ENCODE measurements at places on chromosomes 4 and X.

GRCh38 chr4:138650929-138651448 lies 364.6 kb upstream of the NOCT start:
- no peak for DNase-seq

DNA sequence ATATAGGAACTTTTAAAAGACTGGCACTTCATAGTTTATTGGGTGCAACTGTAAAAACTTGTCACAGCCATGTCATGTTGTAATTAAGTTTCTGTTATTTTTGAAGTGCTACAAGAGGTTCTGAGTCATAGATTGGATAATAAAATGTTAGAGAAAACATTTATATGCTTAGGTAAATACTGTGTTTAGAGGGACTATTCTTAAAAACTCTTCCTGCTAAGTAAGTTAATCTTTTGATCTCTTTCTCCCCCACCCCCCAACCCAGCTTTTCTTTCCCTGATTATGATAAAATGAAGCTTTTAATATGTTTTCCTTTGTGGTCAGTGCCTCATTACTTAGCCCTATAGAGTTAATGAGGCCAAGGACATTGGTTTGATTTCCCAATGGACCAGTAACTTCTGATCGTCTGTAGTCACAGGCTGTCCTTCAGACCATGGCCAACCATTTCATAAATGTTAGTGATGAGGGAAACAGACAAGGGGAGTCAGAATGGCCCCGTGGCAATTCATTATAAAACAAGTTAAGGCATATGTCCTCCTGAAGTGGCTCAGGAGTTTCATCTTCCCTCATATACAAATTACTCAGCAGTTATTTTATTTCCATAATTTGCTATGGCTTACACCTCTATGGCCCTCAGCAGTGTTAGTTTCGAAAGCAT lies 3.9 kb upstream of the PDLIM5 start:
- no peak for DNase-seq

DNA sequence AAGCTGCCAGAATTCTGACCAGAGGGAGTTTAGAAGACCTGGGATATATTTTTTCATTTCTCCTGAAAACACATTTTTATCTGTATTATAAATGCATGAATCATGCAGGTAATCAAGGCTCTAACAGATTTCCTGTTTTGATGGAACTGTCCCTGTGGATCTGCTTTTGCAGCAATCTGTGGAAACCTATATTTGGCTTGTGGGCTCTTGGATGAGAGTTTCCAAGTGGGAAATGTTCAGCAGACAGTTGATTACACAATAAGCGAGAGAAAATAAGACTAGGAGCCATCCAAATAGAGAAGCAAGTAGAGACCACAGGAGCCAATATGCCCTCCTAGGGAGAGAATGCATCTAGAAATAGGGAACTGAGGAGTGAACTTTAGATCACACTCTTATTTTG lies 105.0 kb downstream of the NDST3 start:
- no peak for DNase-seq

- no peak for DNase-seq
These were observed 14.2 kb upstream of the DCAF4L1 start for GRCh38 chr4:41967392-41967791.

GRCh38 chr4:52164116-52164515 lies 113.0 kb downstream of the SPATA18 start:
- no peak for DNase-seq

GRCh38 chr4:88939697-88940096 lies 117.3 kb downstream of the FAM13A start:
- no peak for DNase-seq

DNA sequence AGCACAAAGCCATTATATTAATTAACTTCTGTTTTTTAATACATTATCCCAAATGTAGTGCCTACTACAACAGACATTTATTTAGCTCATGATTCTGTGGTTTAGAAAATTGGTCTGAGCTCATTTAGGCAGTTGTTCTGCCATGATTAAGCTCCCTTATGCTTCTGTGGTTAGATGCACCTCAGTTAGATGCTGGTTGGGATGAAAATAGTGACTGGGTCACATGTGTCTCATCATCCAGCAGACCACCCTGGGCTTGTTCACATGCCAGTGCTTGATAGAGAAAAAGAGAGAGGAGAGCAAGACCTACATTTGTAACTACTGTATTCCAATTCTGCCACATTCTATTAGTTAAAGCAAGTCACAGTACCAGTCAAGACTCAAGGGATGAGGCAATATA lies 376.4 kb upstream of the GNPDA2 start:
- no peak for DNase-seq

GRCh38 chr4:26782830-26783202 lies 77.8 kb upstream of the STIM2 start:
- DNase-seq: no peak

- no peak for DNase-seq
These were observed 87.0 kb upstream of the TSPAN5 start for GRCh38 chr4:98745366-98745765.

DNA sequence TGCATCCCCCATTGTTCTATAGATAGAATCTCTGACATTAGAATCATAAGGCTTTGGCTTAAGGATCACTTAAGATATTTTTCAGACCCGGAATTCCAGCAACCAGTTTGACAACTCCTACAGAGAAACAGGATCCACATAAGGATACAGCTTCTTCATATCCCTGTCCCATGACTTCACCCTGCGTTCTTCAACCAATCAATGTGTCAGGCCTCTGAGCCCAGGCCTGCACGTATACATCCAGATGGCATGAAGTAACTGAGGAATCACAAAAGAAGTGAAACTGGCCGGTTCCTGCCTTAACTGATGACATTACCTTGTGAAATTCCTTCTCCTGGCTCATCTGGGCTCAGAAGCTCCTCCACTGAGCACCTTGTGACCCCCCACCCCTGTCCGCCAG lies 85.1 kb downstream of the MFAP3L start:
- DNase-seq: no peak

DNA sequence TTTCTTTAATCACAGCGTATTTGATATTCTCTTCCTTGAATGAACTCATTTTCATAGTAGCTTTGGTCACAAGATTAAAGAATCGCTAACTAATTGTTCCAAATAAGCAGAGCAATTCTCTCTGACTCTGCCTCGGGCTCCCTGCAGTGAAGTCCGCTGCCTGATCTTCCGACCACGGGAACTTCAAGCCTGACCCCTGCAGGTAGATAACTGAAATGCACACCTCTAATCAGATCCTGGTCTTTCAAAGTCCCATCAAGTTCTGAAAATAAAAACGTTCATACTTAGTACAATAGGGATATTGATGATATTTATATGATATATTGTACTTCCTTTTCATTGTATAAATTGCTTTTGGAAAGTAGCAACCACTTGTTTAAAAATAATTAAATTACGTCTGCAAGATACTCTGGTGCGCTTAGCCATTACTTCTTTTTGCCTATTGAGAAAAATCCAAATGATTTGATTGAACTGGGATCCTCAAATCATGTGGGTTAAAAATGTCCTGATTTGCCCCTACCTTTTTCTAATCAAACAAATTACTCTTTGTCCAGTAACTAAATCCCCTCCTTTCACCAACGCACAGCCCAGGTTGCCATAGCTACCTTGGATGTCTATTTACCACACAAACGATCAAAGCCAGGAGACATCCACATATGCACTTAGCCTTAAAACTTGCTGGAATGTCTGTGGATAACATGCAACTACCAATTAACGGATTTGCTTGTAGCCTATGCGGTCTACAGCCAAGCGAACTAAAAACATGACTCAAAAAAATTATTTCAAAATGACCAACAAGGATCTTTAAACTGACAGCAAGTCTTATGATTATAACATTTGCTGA lies 4.2 kb downstream of the MID1 start:
- DNase-seq: no peak

DNA sequence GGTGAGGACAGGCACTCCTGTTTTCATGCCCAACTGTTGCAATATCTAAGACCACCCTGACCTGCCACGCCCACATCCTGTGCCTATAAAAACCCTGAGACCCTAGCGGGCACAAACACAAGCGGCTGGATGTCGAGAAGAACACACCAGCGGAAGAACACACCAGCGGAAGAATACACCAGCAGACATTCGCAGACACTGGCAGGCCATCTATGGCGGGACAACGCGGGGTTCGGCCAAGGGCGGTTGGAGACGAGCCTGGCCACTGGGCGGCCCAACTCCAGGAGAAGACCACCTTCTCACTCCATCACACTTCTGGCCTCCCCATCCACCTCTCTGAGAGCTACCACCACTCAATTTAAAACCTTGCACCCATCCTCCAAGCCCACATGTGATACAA lies 361.4 kb downstream of the FAT4 start:
- no peak for DNase-seq

- no peak for DNase-seq
These were observed 51.4 kb upstream of the SCRG1 start for GRCh38 chr4:173450281-173450680.

DNA sequence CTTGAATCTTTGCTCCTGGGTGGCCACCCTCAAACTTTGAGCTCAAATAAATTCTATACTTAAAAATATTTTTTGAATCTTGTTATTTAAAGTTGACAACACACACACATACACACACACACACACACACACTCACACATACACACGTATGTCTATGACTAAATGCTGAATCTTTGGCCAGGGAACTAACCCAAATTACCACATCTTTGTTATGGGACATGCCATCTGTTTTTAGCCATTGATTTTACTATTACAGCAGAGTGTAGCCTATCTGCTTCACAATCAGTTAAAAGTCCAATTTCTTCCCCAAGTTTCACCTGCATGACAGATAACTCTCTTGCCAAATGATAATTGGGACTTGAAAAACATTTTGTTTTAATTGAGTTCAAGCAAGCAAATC lies 45.0 kb upstream of the USP46 start:
- no peak for DNase-seq

DNA sequence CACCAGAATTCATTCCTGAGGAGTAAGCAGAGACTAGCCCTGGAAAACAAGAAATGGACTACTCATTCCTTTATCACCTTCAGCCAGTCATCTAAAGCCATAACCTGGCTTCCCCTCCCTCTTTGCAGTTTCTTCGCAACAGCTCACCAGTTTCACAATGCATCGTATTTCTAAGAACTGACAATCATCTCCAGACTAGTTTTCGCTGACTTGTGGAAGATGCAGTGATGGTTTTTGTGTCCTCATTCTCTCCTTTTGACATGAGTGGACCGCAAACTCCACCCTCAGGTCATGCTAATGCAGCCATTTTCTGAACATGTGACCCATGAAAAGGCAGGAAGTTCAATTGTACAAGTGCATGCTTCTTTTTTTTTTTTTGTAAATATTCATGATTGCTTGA lies 1203.5 kb downstream of the PCDH7 start:
- no peak for DNase-seq

GRCh38 chrX:16435399-16435986 lies 214.5 kb upstream of the S100G start:
- no peak for DNase-seq

Data from GM18507 (cell line).